HFFc6 (cell line): ENCODE measurements at places on chromosomes 5 and 9. TPM values are rescaled to one million over a fixed set of nuclear protein-coding genes. Genes with fewer than 3 reads are reported as not detected.

DNA sequence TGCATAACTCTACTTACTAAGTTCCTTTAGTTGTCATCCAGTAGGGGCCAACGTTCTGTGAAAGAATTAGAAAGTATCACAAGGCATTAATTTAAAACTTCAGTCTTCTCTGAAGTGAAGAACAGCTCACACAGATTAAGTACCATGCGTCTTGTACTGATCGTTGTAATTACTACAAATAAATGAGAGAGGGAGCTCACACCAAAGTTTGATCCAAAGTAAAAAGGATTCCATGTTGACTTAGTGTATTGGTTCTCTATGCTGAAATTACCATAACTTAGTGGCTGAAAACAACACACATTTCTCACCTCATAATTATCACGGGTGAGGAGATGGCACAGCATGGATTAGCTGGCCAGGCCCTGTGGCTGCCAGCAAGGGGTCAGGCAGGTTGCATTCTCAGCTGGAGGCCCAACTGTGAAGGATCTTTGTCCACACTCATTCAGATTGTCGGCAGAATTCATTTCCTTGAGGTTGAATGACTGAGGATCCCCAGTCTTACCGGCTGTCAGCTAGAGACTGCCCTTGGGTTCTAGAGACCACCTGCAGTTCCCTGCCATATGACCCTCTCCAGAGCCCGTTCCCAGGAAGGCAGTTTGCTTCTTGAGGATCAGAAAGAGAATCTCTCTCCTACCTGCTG is 169.1 kb downstream of the YTHDC2 start:
- H3K4me3 ChIP-seq: no peak overlapping the region
- H3K36me3 ChIP-seq: no peaks in the 10 kb centered on the region
- peaks cover 4% of the 10 kb centered on the region for H3K27me3 ChIP-seq
- DNase-seq: no peak
- no peaks in the 10 kb centered on the region; the same call in 1 of the 2 replicates for H3K4me1 ChIP-seq
- no peak overlapping the region for H3K27ac ChIP-seq

DNA sequence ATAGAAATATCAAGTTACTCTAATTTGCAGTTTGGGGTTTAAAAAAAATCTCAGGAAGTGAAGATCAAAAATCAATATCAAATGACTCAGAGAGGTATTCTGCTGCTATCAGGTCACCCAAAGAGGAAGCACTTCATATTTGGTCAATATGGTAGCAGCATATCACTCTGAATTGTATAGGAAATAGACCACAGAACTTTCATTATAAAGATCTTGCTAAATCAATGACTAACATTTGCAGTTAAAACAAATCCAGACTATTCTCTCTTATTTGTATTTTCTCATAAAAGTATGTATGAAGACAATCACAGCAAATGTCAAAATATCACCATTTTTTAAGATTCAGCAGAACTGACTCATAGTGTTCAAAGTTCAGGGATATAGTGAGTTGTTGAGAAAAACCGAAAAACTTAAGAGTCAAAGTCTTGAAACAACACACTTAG is 105.8 kb upstream of the PCSK1 start:
- DNase-seq: no peak
- H3K4me1 ChIP-seq: peaks cover 36% of the 10 kb centered on the region
- no peaks in the 10 kb centered on the region for H3K27me3 ChIP-seq
- H3K4me3 ChIP-seq: no peak overlapping the region

The PCA3 gene
- total RNA-seq: not detected in 2 replicates

The SHOC1 gene
- total RNA-seq: not detected in 3 replicates

The PLPPR1 gene
- total RNA-seq: not detected in 3 replicates

The SPAG8 gene
- total RNA-seq: 0.88 to 1.7 TPM (median 1.7 TPM) in 3 replicates

The CD14 gene
- total RNA-seq: 1.0 to 1.8 TPM (median 1.5 TPM) in 3 replicates
